A549 (cell line): ENCODE measurements at places on chromosomes 13 and 19.
A peak's percentile ranks its signal among the peaks of the same experiment; 100 is the strongest.

DNA sequence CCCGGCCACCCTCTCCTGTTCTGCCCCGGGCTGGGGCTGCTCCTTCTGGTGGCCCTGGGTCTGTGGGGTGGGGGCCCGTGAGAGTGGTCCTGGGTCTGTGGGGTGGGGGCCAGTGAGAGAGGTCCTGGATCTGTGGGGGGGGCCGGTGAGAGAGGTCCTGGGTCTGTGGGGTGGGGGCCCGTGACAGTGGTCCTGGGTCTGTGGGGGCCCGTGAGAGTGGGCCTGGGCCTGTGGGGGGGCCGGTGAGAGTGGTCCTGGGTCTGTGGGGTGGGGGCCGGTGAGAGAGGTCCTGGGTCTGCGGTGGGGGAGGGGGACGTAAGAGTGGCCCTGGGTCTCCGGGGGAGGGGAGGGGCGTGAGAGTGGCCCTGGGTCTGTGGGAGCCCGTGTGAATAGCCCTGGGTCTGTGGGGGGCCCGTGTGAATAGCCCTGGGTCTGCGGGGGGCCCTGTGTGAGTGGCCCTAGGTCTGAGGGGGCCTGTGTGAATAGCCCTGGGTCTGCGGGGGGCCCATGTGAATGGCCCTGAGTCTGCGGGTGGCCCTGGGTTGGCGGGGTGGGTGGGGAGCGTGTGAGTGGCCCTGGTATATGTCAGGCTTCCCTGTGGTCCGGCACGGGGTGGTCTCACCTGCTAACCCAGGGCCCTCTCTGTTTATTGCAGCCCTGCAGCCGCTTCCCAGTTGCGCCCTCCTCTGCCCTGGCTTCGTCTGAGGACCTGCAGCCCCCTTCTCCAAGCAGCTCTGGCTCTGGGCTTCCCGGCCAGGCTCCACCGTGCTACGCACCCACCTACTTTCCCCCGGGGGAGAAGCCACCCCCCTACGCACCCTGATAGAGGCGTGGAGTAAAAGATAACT lies 52.3 kb downstream of the TMEM255B start:
- DNase-seq = no peak

DNA sequence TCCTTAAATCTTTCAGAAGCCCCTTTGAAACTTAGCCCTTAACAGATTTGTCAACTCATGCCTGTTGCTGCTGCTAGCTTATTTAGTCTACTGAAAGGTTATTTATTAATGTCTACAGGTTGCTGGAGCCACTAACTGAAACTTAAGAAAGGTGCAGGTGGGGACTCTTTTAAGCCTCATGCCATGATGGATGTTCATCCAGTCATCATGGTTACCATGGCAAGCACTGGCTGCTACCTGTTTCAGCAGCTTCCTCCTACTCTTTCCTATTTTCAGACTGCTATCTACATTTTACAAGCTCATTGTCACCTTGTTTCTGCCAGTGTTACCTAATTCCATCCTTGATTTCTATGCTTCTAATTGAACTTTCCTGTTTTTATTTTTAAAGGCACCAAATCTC lies 27.1 kb downstream of the DGKH start:
- DNase-seq = no peak

DNA sequence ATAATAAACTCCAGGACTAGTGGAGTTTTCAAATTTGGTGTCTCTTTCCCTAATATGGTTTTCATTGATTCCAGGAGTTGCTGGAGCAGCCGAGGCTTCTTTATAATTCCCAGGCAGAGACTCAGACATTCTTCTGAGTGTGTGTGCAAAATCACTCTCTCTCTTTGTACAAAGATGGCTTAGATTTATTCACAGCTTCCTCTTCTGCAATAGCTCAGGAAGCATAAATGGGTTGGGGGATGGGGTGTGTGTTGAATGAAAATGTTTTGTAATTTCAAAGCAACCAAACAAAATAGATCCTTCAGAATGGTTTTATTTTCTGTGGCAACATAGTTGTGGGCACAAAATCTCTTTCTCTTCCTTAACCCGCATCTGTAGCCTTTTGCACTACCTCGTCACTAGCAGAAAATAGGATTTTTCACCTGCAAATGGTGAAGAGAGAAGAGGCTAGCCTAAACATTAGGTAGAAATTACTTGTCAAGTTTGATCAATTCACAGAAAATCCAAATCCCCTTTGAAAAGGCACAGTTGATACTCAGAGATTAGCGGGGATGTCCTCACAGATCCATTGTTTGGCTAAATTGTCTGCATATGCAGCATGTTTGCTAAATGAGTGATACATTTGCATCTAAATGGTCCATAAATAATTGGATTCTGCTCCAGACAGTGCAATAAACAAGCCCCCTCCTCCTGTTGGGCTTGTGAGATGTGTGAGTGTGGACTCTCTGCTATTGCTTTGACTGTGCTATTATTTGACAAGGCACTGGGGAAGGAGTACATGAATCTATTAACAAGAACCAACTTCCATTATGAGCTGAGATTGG lies 66.7 kb downstream of the CBY2 start:
- DNase-seq = no peak

GRCh38 chr19:2227415-2228156 lies 8.5 kb downstream of the PLEKHJ1 start:
- DNase-seq = no peak

GRCh38 chr13:102550507-102550906 lies 46.3 kb upstream of the TPP2 start:
- DNase-seq = no peak

- DNase-seq = no peak
Observed at GRCh38 chr13:28537171-28537570, 42.2 kb upstream of the FLT1 start.

GRCh38 chr13:113273321-113273720 lies 23.7 kb upstream of the LAMP1 start:
- DNase-seq = no peak

- DNase-seq = peak; percentile 97
Observed at GRCh38 chr19:36528194-36528920, at the start of gene ZNF260. ZNF260 (minus strand) TSS chr19:36528271; CDS start chr19:36515238, 13,033 bp downstream.

- no peak for DNase-seq
Observed at GRCh38 chr13:61810065-61810464, 394.4 kb upstream of the PCDH20 start.

- no peak for DNase-seq
Observed at GRCh38 chr19:16077984-16078758, 1.9 kb downstream of the TPM4 start.

DNA sequence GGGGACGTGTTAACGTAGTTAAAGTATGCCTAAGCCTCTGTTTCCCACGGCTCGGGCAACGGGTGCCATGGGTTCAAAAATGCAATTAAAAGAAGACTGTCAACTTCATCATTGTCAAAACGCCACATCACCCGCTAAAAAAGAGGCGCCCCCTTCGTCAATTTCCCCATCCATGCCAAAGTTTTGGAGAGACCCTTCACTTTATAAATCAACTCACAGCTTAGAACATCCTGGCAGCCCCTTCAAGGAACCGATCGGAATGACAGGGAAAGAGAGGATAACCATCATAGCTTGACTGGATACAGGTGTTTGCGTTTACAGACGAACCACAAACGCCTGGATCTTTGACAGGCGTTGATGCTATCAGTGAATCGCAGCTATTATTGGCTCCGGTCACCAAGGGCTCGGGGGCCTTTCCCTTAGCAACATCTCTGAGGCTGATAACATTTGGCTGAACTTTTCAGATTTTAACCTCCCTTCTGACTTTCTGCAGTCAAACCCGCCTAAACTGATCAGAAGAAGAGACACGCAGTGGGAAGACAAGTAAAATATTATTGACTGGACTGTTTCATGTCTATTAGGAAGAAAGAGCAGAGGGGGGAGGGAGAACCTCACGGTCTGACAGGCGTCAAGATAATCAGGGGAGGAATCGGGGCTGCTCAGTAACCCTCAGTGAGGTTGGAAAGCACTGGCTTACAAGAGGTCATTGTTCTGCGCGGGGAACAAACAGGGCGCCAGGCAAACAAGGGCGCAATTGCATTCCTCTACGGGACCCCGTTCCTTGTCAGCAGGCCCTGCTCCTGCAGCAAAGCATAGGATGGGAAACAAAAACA lies 322.5 kb upstream of the ZNF507 start:
- no peak for DNase-seq

DNA sequence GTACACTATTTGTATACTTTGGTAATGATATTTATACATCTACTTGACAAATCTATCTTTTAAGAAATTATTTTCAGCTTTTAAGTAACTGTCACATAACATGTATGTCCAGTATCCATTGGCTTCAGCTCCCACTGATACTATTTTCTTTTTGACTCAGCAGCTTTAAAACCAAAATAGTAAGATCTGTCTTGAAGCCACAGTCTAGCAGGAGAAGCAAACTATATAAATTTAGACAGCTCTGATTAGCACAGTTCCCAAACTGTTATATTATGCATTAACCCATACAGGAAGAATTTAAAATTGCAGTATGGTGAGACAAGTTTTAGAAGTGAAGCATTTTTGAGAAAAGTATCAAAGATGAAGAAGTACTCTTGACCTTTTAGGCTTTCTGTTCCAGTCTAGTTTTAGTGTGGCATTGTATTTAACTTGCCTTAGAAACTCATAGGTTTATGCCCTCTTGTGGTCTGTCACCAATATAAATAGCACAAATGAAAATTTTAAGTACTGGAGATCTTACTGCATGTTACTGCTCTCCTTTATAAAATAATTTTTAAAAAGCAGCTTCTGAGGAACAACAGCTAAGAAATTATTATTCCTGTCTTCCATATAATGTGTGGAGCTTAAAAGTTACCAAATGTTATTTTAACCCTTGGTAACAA lies 24.7 kb downstream of the URI1 start:
- DNase-seq = no peak

GRCh38 chr13:99996381-99996973 lies 14.9 kb downstream of the ZIC2 start:
- no peak for DNase-seq

GRCh38 chr19:4506449-4507149 lies 11.7 kb downstream of the PLIN4 start:
- no peak for DNase-seq

DNA sequence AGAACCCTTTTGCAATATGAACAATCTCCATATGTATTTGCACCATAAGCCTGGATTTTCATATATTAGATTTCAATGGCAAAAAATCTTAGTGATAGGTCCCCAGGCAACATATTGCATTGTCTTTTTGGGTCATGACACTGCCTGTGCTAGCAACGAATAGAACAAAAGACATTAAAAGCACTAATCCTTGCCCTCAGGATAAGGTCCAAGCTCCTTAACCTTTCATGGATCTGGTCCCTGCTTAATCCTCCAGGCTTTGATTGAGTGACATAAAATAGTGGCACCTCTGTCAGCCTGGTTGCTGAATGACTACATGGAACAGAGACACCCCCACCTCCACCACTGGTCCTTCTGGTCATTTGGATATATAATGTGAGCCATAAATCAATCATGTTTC lies 134.4 kb downstream of the RBM26 start:
- no peak for DNase-seq

DNA sequence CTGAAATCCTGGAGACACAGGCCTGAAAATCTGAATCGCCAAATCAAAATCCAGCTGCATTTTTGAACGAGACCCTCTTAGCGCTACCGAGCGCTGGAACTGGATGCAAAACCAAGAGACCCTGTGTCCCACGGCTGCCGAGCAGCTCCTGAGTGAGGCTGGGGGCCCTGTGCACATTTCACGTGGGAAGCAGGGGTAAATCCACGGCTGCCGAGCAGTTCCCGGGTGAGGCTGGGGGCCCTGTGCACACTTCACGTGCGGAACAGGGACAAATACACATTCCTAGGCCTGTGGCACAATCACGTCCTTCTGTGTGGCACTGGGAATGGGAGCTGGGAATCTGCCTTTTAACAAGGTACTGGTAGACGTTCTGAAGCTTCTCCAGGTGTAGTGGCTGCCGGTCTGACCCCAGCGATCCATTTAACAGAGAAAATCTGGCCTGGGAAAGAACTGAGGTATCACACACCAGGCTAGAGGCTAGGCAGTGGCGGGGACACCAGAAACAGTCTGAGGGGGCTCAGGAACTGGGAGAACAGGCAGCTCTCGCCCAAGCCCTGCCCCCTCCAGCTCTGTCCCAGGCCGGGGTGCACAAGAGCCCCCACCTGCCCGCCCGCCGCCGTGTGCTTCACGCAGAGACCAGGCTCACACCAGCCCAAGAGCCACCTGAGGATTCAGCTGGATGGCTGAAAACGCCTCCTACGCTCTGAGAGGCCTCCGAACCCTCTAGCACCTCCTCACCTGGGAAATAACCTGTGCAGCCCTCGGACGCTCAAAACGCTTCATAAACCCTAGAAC lies 11.0 kb upstream of the C2CD4C start:
- no peak for DNase-seq

GRCh38 chr19:18098891-18099622 lies 1.5 kb downstream of the MAST3 start:
- no peak for DNase-seq

GRCh38 chr13:110274687-110275086 lies 32.3 kb downstream of the COL4A1 start:
- peak; percentile 7 for DNase-seq

- DNase-seq = no peak
Observed at GRCh38 chr13:51614350-51614786, 30.1 kb downstream of the WDFY2 start.

DNA sequence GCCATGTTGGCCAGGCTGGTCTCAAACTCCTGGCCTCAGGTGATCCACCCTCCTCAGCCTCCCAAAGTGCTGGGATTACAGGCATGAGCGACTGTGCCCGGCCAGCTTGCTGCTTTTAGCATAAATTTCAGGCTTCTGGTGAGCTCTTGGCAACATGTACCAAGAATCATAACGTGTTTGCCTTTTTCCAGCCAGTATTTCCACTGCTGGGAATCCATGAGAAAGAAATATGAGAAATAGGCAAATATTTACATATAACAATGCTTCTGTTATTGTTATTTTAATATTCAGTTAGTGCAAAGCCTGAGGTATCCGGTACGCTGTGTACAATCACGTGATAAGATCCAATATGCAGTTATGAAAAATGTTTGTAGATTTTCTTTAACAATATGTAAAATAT lies 29.2 kb upstream of the CERS4 start:
- no peak for DNase-seq

DNA sequence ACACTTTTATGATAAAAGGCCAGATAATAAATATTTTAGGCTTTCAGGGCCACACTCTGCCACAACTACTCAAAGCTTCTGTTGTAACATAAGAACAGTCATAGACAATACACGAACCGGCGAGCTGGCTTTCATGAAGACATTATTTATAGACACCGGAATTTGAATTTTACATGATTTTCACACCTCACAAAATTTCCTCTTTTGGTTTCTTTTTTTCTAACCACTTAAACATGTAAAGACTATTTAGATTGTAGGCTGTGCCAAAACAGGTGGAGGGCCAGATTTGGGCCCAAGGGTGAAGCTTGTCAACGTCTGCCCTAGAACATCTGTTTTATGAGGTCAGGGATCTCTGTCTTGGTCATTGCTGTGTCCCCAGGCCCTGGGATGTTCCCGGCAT lies 29.7 kb upstream of the FXYD3 start:
- DNase-seq = no peak

- no peak for DNase-seq
Observed at GRCh38 chr13:25847635-25848626, 203.9 kb downstream of the SHISA2 start.

DNA sequence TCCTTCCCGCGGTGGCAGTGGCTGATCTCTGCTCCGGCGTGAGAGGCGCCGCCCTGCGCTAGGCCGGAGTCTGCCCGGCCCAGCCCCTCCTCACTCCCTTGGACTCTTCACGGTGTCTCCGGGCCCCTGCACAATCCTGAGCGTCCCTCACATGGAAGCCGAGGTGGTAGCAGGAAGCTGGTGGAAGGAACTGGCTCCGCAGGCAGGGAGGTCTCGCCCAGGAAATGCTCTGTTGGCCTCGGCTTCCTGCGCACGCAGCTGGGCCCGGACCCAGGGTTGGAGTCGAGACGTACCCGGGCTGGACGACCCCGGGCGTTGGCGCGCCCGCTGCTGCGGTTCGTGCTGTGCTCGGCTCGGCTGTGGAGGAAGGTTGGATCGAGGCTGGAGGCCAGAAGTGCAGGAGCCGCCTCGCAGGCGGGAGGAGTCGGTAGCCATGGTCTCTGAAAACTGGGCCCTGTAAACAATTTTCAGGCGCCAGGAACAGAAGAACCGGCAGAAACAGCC lies 46.3 kb downstream of the ZNF724 start:
- no peak for DNase-seq
